ENCODE measurements at places on chromosomes 13 and 19. TPM values are rescaled to one million over a fixed set of nuclear protein-coding genes. Genes with fewer than 3 reads are reported as not detected.

Gene CACNG7
- not detected for total RNA-seq

Gene PRR12
- total RNA-seq = 24.5 TPM

Gene MADCAM1
- total RNA-seq = not detected

Gene IL17D
- total RNA-seq = 10.3 TPM

Gene LHFPL6
- 99.0 TPM for total RNA-seq

Gene OVOL3
- total RNA-seq = not detected

Gene KLK12
- not detected for total RNA-seq

Gene RASL11A
- 81.6 TPM for total RNA-seq

Gene LILRB5
- total RNA-seq = 17.6 TPM

Gene GPR183
- 24.5 TPM for total RNA-seq

Gene LHB
- not detected for total RNA-seq

- no peaks in the 10 kb centered on the region for H3K27me3 ChIP-seq
- H3K4me1 ChIP-seq = no peaks in the 10 kb centered on the region
- no peaks in the 10 kb centered on the region for H3K36me3 ChIP-seq
Observed at GRCh38 chr13:55577082-55577846, 1563.5 kb upstream of the PRR20A start.

DNA sequence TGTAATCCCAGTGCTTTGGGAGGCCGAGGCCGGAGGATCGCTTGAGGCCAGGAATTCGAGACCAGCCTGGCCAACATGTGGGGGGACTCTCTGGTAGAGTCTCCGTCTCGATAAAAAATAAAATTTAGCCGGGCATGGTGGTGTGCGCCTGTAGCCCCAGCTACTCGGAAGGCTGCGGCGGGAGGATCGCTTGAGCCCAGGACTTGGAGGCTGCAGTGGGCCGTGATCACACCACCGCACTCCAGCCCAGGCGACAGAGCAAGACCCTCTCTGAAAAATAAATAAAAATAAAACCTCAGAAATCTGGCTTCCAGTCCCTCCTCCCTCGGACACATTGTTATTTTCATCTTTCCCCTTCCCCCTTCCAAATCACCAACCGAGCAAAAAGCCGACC, 332 bp downstream of the IRGQ start:
- H3K4me1 ChIP-seq = peaks cover 43% of the 10 kb centered on the region
- peak overlapping the region; percentile 82 for H3K4me3 ChIP-seq
- no peaks in the 10 kb centered on the region for H3K27me3 ChIP-seq
- no peak for DNase-seq
- H3K36me3 ChIP-seq = peaks cover 32% of the 10 kb centered on the region

DNA sequence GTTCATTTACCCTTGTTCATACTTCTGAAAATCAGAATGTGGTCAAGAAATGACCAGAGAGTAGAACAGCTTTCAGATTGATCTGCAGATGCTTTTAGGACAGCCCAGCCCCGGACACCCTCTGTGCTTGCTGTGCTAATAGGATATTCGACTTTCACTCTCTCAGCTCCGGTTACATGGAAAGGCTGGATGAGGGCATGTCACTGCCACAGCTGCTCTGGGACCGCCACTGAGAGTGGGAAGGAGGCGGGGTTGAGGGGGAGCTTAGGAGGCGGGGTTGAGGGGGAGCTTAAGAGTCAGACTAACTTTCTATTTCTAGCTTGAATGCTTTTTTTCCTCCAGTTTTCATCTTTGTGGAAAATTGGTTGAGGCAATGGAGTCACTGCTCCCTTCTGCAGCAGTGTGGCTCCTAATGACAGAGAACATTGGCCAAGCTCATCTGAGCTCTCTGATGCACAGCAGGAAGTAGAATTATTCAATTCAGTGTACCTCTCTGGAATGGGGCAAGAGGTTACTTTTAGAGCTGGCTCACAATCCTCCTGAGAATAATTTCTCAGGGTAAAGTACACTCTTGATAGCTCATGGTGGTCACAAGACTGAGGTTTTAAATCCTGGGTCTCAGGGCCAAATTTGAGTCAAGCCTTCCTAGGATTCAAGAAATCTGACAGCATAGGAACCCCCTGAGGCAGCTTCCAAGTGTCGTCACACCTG, 74.6 kb upstream of the NPAS1 start:
- H3K4me1 ChIP-seq = peaks cover 72% of the 10 kb centered on the region
- H3K36me3 ChIP-seq = no peaks in the 10 kb centered on the region
- H3K27me3 ChIP-seq = no peaks in the 10 kb centered on the region
- peak overlapping the region; percentile 88 for H3K27ac ChIP-seq
- peak overlapping the region; percentile 56 for H3K4me3 ChIP-seq
- DNase-seq = peak; percentile 49

DNA sequence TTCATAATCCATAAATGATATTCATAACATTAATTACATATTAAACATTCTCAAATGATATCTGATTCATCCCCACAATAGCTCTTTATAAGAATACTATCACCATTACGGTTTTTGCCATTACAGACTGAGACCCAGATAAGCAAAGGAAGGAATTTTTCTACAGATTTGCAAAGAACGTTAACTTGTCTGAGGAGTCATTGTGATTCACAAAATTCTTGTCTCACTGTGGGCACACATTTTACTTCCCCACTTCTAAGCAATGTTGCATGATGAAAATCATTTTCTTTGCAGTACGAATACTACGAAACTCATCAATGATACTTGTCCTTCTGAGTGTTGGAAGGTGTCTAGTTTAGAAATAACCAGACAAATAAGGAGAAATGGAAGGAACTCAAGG, 70.1 kb downstream of the NALCN start:
- no peaks in the 10 kb centered on the region for H3K27me3 ChIP-seq
- H3K27ac ChIP-seq = no peak overlapping the region
- no peaks in the 10 kb centered on the region for H3K4me1 ChIP-seq
- DNase-seq = no peak
- no peak overlapping the region for H3K4me3 ChIP-seq
- no peaks in the 10 kb centered on the region for H3K36me3 ChIP-seq

GRCh38 chr13:28406733-28407266, 88.1 kb downstream of the FLT1 start:
- H3K4me3 ChIP-seq = no peak overlapping the region
- no peaks in the 10 kb centered on the region for H3K4me1 ChIP-seq
- H3K27ac ChIP-seq = no peak overlapping the region

- H3K27me3 ChIP-seq = no peaks in the 10 kb centered on the region
- H3K27ac ChIP-seq = no peak overlapping the region
- H3K36me3 ChIP-seq = no peaks in the 10 kb centered on the region
- H3K4me1 ChIP-seq = no peaks in the 10 kb centered on the region
Observed at GRCh38 chr13:58666331-58666730, 1034.8 kb downstream of the PCDH17 start.

GRCh38 chr19:18749362-18750231, 41.5 kb downstream of the COMP start:
- H3K4me3 ChIP-seq = no peak overlapping the region
- peaks cover 12% of the 10 kb centered on the region for H3K36me3 ChIP-seq

DNA sequence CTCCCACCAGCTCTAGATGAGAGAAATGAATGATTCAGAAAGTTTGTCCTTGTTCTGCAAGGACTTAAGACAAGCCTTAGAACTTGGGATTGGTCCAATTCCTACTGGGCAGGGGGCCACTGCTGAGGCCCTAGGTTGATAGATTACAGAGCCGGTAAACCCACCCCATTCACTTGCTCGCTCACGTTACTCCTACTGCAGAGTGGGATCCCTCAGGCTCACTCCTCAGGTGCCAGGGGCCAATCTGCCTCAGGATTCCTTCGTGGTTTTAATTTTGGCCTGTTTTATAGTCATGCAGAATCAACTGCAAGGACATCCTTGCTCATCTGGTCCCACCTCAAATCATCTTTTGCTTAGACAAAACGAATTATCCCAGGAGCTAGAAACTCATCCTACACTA, 59.0 kb downstream of the SERP2 start:
- H3K27ac ChIP-seq = no peak overlapping the region
- no peak overlapping the region for H3K4me3 ChIP-seq
- H3K27me3 ChIP-seq = no peaks in the 10 kb centered on the region
- H3K36me3 ChIP-seq = peaks cover 8% of the 10 kb centered on the region

GRCh38 chr13:43848001-43848649, 31.4 kb downstream of the CCDC122 start:
- H3K36me3 ChIP-seq = no peaks in the 10 kb centered on the region
- no peak overlapping the region for H3K4me3 ChIP-seq

DNA sequence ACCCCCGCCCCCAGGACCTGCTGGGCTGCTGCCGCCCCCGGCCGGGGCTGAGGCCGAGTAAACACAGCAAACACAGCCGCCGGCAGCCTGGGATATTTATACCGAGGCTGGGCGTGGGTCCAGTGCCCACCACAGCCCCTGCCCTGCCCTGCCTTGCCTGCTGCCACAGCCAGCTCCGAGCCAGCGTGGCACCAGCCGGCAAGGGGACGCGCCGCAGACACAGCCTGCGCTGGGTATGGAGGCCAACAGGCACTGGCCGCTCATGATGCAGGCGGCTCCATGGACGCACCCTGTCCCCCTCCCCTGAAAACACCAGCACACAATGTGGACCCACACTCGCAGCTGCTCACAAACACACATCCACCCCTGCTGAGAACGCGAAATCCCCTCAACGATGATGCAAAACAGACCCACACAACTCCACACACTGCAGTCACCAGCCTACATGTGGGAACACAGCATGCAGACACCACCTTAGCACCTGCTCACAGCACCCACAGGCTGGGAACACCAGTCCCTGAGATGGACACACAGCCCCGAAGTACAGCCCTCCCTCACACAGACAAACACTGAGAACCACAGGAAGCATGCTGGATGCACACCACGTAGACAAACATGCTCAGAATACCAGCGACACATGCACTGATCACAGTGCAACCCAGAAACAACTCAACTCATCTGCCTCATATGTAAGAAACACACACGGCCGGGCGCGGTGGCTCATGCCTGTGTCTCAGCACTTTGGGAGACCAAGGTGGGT, 16.2 kb downstream of the CCDC97 start:
- H3K27me3 ChIP-seq = no peaks in the 10 kb centered on the region
- peaks cover 59% of the 10 kb centered on the region for H3K4me1 ChIP-seq
- peak overlapping the region; percentile 57 for H3K4me3 ChIP-seq
- no peak for DNase-seq

GRCh38 chr13:92187378-92187989, 789.1 kb downstream of the GPC5 start:
- H3K27ac ChIP-seq = no peak overlapping the region
- H3K4me1 ChIP-seq = no peaks in the 10 kb centered on the region

DNA sequence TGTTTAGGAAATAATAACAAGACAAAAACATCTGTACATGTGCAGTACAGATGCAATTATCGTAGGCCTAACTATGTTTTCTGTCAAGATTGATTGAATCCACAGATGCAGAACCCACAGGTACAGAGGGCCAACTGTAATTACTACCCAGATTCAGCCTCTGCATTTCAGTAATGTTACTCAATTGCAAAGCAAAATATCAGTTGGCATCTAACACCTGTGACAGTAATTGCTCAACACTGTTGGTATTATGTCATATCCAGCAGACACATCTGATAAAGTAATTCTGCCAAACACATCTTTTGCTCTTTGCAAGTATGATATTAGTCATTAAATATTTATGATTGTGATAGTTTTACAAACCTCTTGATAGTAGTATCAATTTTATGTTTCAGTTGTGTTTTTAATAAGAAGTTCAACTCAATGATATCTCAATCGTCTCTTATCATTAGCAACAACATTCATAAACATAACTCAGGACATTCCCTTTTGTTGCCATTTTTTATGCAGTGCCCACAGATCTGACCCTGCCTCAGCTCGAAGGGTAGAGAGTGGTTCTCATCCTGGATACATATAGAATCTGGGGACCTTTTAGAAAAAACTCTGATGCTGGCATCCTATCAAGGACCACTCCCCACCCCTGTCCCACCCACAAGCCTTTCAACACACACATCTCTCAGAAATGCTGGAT, 104.7 kb downstream of the MYCBP2 start:
- no peak for DNase-seq
- H3K4me3 ChIP-seq = no peak overlapping the region
- no peaks in the 10 kb centered on the region for H3K36me3 ChIP-seq
- no peaks in the 10 kb centered on the region for H3K4me1 ChIP-seq
- H3K27ac ChIP-seq = no peak overlapping the region

GRCh38 chr19:55118401-55118991, 1.1 kb upstream of the PPP1R12C start:
- H3K27me3 ChIP-seq = no peaks in the 10 kb centered on the region
- no peak for DNase-seq
- H3K4me1 ChIP-seq = peaks cover 34% of the 10 kb centered on the region

DNA sequence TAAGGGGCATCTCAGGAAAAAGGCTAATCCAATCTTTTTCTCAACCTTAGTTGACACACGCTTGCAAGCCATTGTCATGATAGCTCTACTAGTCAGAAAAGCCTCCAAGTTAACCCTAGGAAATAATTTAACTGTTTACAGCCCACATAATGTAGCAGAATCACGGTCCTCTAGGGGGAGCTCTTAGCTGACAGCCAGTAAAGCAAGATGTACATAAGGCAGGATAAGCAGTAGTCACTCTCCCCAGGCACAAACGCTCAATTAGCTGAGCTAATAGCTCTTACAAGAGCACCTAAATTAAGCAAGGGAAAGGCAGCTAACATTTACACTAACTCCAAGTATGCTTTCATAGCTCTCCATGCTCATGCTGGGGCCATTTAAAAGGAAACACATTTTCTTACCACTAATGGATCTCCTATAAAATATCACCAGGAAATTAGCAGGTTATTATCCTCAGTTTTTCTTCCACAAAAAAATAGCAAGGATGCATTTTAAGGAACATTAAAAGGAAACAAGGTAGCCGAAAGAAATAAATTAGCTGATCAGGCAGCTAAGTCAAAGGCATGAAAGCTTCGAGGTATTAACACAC, 33.7 kb upstream of the ZSCAN5A start:
- no peaks in the 10 kb centered on the region for H3K4me1 ChIP-seq
- no peaks in the 10 kb centered on the region for H3K27me3 ChIP-seq
- H3K4me3 ChIP-seq = no peak overlapping the region
- H3K27ac ChIP-seq = no peak overlapping the region
- no peak for DNase-seq

- H3K27me3 ChIP-seq = no peaks in the 10 kb centered on the region
- no peak overlapping the region for H3K4me3 ChIP-seq
- H3K36me3 ChIP-seq = no peaks in the 10 kb centered on the region
Observed at GRCh38 chr13:32246468-32246867, 68.7 kb downstream of the ZAR1L start.

GRCh38 chr19:5380215-5380919, 39.8 kb upstream of the PTPRS start:
- no peaks in the 10 kb centered on the region for H3K4me1 ChIP-seq
- no peaks in the 10 kb centered on the region for H3K36me3 ChIP-seq
- no peak overlapping the region for H3K27ac ChIP-seq
- H3K27me3 ChIP-seq = no peaks in the 10 kb centered on the region

DNA sequence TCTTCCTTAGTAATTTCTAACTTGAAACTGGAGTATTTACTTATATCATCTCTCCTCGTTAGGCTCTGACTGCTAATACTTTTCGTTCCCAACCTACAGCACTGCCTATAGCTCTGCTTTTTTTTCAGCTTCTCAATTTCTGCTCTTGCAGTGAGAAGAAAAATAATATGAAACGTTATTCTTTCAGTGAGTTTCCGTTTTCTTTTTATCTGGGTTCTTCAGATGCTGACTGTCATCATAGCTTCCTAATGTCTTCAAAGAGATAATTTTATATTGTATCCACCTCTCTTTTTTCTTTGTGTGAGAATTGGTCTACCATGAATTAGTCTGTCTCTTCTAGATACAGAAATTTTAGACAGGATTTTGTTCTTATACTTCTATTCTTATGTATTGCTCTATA, 454.9 kb downstream of the LMO7 start:
- no peak overlapping the region for H3K4me3 ChIP-seq
- H3K27ac ChIP-seq = no peak overlapping the region
- no peaks in the 10 kb centered on the region for H3K36me3 ChIP-seq
- DNase-seq = no peak

- no peak overlapping the region for H3K27ac ChIP-seq
- H3K4me3 ChIP-seq = no peak overlapping the region
- peaks cover 18% of the 10 kb centered on the region for H3K4me1 ChIP-seq
Observed at GRCh38 chr19:39130337-39131254, 5.0 kb downstream of the PAK4 start.
